ENCODE measurements at places on chromosomes 16 and 17.
A peak's percentile ranks its signal among the peaks of the same experiment; 100 is the strongest.

DNA sequence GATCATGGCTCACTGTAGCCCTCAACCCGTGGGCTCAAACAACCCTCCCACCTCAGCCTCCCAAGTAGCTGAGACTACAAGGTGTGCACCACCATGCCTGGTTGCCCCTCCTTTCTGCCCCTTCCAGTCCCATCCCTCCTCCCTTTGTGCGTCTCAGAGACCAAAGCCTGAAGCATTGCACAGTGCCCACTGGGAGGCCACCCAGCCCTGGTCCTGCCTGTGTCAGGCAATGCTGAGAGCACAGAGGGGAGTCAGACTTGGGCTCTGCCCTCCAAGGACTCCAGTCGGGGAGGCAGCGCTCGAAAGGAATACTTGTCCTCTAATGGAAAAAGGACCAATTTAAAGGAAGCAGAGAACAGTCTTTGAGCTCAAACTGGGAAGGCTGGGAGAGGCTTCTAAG, 20.4 kb downstream of the RAI1 start:
- DNase-seq = no peak

DNA sequence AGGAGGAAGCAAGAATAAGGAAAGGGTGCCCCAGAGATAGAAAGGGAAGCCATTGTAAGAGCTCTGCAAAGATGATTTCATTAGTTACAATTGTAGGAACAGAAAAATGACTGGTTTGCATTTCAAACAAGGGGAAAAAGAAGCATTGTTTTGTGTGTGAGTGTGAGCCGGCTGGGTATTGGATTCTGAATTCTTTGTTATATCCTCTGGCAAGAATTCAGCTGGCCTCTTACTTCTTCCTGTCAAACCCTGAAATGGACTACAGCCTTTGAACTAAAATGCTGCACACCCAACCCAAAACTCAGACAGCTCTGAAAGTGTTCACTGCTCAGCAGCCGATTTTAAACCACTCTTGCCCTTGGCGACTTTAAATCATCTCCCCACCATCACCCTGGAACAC, 461.3 kb downstream of the PMP22 start:
- DNase-seq = no peak

- DNase-seq = no peak
These were observed 2.1 kb upstream of the MFSD6L start for GRCh38 chr17:8801135-8801840.

DNA sequence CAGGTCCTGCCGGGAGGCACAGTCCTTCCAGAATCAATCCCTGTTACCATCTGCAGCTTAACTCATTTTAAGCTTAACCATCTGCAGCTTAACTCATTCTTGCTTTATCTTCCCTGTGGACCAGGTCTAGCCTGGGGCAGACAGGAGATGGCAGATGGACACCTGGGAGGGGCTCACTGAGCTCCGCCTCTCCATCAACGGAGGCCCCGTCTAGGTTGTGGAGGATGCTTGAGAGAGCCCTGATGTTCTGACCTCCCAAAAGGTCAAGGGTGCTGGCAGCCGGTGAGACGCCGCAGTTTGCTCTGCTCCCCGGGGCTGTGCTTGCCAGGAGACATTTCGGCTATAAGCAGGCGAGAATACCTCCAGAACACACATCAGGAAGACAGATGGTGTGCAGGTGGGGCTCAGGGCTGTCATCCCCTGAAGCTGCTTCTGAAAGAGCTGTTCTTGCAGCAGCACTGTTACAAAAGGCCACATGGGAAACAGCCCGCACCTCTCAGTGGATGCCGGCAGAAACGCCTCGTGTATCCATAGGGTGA, 41.3 kb downstream of the BAIAP2 start:
- no peak for DNase-seq

DNA sequence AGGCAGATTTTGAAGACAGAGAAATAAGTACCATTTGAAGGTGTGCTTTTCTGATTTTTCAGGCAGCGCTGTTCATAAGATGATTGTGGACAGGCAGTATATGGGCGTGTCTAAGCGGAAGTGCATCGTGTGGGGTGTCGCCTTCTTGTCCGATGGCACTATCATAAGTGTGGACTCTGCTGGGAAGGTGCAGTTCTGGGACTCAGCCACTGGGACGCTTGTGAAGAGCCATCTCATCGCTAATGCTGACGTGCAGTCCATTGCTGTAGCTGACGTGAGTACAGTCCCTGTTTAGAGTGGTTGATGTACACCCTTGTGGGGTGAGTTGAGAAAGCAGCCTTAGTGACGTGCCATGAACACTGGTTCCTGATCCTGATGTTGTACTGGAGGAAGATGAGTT, 10.7 kb downstream of the UTP4 start:
- no peak for DNase-seq

DNA sequence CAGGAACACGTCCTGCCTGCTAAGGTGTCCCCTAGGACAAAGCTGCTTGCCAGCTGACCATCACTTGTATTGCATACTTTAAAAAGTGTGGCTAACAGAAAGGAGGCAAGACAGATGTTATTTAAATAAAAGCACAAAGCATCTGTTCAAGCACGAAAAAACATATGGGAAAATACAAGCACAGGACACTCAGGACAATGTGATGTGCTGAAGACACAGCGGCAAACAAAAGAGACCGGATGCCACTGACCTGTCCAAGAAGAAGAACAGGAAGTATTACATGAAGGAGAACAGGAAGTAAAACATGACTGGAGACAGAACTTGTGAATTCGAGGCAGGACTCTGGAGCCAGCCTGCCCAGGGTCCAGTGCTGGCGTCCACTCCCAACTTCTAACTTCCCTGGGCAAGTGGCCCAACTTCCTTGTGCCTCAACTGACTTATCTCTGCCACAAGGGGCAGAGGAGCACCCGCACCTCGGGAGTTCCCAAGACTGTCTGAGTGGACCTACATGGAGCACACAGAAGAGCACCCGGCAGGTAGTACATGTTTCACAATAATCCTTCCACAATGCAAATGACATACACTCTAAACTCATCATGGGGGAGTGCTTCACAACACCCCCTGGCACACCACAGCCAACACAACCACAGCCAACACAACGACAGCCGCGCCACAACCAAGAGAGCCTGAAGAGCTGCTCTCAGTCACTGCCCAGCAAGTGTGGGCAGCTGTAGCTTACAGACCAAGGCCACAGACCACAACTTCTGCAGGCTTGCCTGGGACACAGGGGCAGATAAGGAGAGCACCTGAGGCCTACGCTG, 36.6 kb downstream of the ANKRD11 start:
- peak; percentile 18 for DNase-seq

DNA sequence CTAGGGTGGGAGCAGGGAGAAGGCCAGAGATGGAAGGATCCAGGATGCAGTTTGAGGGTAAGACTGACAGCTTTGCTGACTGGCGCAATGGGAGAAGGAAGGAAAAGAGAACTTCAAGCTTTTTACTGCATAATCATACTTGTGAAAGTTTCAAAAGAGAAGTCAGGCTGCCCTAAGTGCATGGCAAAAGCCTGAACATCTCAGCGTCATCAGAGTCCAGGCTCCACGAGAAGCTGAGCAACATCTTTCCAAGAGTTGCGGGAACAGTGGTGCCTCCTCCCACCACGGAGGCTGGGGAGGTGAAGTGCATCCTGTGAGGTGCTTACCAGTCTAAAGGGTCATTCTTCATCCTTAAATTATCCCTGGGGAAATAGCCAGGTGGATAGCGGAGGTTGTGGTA, 26.9 kb upstream of the SLC38A8 start:
- DNase-seq = no peak

- no peak for DNase-seq
These were observed 53.5 kb downstream of the PARN start for GRCh38 chr16:14576532-14576931.

- peak; percentile 59 for DNase-seq
These were observed 5.8 kb upstream of the ABCA9 start for GRCh38 chr17:69066482-69066881.

DNA sequence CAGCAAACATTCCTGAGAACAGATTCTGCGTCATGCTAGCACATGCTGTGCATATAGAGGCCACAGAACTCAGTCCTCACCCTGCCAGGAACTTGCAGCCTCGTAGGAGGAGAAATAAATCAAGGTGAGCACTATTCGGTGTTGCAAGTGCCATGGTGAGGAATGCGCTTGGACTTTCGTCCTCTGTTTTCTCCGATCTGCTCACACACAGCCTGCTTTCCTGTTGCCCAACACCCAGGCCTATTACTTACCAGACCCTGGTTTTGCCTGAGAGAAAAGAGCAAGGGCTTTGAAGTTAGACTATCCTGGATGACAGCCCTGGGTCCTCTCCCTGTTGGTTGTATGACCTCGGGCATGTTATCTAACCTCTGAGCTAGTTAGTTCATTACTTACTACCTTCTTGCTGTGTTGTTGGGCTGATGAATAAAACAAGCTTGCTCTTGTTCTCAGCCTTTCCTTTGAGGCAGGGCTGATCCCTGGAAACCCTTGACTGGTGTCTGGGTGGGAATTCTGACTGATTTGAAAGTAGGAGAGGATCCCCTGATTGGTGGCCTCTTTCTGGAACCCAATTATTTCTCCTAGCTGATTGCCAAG, 2.9 kb downstream of the ACSF2 start:
- DNase-seq = no peak

DNA sequence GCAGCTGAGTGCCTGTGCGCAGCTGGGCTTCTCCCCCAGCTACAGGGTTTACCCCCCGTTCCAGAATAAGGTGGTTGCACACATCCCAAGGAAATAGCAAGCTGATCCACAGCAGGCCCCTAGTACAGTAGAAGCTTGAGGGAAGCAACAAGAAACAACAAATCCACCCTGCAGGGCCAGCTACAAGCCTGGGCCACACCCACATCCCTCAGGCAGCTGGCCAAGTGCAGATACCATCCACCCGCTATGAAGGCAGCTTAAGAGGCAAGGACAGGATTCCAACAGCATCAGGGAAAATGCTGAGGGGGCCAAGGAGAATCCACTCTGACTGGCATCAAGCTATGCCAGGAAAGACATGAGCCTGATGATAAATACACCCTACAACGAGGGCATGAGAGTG, 66.9 kb upstream of the RCVRN start:
- no peak for DNase-seq

- no peak for DNase-seq
These were observed 32.9 kb downstream of the DYNLRB2 start for GRCh38 chr16:80573700-80574120.

DNA sequence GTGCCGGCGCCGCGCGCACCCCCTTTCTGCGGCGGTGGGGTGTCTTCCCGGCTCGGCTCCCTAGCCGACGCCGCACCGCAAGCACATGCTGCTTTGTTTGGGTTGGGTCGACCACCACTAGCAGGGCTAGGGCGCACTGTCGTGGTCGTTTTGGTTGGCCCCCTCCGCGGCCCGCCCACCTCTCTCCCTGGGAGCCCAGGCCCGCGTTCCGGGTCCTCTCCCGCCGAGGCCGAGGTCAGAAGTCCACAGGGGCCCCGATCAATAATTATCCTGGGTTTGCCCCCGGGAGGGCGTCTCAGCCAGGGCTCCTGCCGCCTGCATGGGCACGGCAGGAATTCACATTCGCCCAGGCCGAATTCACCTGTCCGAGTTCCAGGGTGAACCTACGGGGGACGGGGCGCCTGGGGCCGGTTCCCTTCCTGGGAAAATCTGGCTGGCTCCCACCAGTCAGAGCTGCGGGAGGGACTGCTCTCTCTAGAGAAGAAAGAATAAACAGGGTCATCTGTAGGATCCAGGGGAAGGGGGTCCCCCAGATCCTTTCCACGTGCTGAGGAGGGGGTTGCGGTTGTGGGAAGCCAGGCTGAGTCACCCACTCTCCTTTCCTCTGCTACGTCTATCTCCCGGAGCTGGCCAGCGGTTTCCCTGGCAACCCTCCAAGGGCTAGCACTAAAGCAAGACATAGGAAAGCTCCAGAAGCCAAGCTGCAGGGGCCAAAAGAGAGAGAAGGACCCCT, 584 bp upstream of the STAT5B start:
- peak; percentile 41 for DNase-seq

GRCh38 chr17:43579566-43580140, 33.5 kb upstream of the ETV4 start:
- DNase-seq = no peak

- no peak for DNase-seq
These were observed at the start of gene RAMP2 for GRCh38 chr17:42760652-42761581. Gene RAMP2 (plus strand): TSS chr17:42761227. CDS start chr17:42761262, 35 bp downstream.

- DNase-seq = no peak
These were observed 123.9 kb upstream of the ZFHX3 start for GRCh38 chr16:73171901-73172240.

DNA sequence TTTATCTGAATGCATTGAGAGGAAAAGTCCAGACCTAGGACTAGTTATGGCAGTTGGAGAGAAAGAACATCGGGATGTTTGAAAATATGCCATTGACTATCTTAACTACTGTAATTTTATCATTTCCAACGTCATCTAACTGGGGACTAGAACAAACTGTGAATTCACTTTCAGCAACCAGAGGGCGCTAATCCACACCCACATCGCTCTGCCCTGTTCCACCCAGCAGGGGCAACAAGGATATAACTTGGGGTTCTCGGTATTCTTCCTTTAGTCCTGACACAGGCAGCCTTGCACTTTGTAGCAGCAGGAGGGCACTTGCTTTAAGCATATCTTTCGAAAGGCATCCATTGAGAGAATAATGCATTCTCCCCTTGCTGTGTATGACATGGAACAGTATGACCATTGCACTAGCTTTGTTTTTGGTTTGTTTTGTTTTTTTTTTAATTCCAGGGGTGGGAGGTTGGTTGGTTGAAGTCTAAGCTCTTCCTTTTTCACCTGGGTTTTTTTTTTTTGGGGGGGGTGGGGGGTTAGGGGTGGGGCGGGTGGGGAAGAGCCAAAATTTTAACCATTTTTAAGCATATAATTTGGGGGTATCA, 31.5 kb downstream of the SIAH1 start:
- DNase-seq = peak; percentile 93

- DNase-seq = no peak
These were observed 24.9 kb upstream of the LRRC37A start for GRCh38 chr17:46270032-46270431.

DNA sequence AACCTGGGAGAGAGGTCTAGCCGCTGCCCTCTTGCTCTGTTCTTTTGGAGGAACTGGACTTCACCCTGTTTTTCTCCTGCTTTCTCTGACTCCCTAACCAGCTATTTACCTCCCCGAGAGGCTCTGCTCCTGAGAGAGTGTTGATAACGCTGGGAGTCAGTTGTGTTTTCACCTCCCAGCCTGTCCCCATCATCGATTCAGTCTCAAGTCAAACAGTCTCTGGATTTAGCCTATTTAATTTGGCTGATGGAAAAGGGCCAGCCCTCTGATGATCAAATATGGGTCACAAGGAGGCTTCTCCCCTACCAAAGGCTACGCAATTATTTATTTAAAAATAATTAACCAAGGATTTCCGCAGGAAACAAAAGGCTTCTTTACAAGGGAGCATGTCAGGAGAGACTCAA, 31.8 kb downstream of the HNF1B start:
- no peak for DNase-seq

DNA sequence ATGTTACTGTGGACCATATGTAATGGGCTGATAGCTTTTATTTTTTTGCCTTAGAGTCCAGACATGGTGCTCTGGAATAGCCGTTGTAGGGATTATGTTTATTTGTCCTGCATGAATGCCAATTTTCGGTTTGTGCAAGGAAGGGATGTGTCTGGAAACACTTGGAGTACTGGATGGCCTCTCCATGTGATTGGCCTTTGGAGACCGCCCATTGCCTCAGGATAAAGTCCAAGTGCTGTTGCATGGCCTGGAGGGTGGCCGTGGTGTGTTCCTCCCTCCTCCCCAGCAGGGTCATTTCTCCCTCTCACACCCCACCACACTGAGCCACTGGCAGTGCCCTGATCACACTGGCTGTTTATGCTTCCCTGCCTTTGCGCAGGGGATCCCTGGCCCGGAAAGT, 93.9 kb downstream of the MSI2 start:
- no peak for DNase-seq
